ENCODE measurements at places on chromosomes 12 and 14. TPM values are rescaled to one million over a fixed set of nuclear protein-coding genes. Genes with fewer than 3 reads are reported as not detected.

- no peak for DNase-seq
Observed at GRCh38 chr12:18747895-18748294, 10.0 kb downstream of the CAPZA3 start.

DNA sequence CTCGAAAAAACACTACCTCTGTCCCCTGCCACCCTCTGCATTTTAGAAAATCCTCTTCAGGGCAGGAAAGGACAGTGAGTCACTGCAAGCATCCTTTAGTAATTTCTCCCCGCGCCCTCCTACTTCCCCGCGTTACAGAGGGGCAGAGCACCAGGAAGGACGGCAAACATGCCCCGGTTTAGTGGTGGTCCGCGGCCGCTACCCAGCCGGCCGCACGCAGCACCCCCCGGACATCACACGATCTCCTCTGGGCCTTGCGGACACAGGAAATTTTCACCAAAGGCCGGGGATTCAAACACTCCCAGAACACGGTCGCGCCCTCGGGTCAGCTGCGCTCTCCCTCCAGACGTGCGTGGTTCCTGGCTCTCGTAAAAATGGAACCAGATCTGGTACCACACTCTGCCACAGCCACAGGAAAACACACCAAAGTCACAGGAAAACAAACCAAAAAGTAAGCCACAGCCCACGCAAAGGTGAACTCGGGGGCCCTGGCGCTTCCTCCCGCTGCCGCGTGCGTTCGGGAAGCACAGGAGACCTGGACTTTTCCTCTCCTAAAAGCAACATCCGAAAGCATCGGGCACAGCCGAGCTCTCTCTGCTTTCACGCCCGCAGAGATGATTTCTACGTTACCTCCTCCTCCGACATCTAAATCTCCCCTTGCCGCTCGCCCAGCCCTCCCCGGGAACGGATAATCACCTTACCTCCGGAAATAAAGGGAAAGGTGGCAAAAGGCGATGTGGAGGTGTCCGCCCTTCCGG is 839 bp downstream of the SLC38A1 start:
- no peak for DNase-seq

- DNase-seq: no peak
Observed at GRCh38 chr12:128820723-128821432, 2.9 kb downstream of the SLC15A4 start.

GRCh38 chr12:101650346-101651117 is 46.9 kb upstream of the CHPT1 start:
- no peak for DNase-seq

GRCh38 chr12:94290353-94290752 is 142.0 kb downstream of the PLXNC1 start:
- no peak for DNase-seq

- DNase-seq: no peak
Observed at GRCh38 chr14:96876747-96877146, 79.6 kb downstream of the VRK1 start.

DNA sequence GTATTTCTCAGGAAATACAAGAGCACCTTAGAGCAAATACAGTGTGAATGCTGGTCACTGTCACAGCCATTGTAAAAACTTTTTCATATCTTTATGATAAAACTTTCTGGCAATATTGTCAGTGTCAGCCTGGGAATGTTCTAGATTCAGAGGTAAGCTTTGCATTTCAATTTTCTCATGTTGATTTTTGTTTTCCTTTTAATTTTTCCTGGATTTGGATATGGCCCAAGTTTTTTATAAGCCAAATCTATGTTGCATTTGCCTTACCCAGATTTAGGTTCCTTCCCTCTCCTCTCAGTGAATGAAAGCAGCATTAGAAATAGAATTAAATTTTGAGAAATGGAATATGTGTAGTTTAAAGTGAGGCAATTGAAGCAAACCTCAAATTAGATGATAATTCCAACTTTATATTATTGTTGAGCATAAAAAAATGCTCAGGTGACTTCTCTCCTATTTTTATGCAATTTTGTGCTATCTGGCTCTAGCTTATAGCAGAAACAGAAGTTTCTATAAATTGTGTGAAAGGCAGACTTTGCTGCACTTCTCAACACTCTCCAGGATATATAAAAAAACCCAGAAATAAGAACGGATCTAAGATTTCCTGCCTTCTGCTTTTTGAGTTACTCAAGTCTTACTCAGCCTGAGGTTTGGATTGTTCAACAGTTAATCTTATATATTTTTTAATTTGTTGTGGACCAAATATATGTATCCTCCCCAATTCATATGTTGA is 368.2 kb upstream of the PRICKLE1 start:
- DNase-seq: no peak

- DNase-seq: no peak
Observed at GRCh38 chr14:63773504-63773903, 45.6 kb upstream of the SGPP1 start.

DNA sequence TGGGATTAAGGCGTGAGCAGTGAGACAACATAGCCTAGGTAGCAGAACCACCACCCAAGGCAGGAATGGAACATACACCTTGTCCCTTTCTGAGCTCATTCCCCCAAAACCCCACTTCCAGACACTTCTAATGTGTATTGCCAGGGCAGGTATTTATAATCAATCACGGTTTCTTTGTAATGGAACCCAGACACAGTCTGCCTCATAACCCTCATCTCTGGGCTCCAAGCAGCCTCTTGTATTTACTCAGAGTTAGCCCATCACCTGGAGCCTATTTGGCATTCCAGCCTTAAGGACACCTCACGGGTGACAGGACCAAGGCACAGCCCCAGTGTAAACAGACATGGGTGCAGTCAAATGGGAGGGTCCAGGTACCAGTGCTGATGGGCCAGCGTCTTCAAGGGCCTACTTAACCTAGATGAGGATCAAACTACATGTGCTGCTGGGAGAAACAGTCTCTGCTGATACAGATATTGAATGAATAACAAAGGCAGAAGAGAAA is 2.5 kb upstream of the HIGD1C start:
- DNase-seq: no peak

GRCh38 chr12:4119157-4119761 is 154.3 kb upstream of the CCND2 start:
- DNase-seq: no peak

GRCh38 chr12:50517421-50518048 is 12.8 kb downstream of the DIP2B start:
- no peak for DNase-seq

DNA sequence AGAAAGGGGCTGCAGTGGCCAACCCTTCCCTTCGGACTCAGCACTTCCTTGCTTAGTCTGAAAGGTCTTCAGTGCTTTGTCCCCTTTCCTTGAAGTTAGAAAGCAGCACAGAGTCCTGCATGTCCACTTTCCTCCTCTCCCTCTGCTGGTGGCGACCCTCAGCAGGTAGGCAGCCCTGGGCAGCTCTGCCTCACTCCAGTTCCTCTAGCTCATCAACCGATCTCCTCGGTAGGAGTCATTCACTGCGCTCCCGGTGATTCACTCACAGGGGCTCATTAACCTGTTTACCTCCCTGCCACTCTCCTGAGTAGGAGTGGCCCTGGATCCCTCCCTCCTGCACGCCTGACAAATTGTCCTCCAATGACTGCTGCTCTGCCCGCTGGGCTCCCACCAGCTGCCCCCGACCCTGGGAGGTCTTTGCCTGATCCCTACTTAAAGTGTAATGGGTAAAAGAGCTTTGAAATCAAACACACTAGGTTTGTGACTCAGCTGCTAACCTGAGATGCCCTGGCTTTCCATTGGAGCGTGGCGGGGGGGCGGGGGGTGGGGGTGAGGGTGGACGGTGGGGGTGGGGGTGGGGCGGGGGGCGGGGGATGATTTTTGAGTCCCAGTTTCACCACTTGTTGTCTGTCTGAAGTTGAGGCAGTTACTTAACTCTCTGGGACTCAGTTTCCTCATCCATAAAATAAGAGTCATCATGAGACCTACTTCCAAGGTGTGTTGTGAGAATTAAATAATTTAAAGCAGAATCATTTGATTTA is 4.2 kb downstream of the SCNN1A start:
- no peak for DNase-seq

DNA sequence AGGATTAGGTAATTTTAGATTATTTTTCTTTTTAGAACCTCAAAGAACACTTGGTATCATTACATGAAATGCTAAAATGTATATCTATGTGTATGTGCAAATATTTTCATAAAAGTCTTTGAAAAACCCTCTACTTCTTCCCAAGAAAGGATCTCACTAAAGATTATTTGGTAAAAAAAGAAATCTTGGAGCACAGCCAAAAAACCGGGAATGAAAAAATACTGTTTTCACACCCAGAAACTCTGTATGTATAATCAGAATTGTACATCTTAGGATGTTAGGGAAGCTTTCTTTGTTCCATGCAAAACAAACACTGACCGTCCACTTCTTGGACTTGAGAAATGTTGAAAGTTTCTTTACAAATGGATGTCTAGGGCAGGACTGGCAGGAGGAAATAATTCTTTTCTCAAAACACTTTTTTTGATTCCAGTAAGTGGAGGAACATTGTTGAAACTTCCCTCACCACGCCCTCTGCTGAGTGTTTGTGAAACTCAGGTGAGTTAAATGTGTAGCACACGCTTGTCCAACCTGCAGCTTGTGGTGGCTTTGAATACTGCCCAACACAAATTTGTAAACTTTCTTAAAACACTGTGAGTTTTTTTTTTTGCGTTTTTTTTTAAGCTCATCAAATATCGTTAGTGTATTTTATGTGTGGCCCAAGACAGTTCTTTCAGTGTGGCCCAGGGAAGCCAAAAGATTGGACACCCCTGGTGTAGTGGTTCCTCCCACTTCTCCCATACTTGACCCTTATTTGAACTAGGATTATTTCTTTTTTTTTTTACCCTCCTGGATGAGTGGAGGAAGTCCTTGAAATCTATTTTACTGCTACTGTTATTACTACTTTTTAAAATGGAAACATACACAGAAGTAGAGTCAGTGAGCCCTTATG is 26.6 kb downstream of the FBXO34 start:
- DNase-seq: no peak

SCFD1 gene
- 80.6 TPM for total RNA-seq

RD3L gene
- not detected for total RNA-seq

KLHDC1 gene
- 10.5 TPM for total RNA-seq

AMHR2 gene
- total RNA-seq: not detected

CLEC4D gene
- total RNA-seq: not detected

CIDEB gene
- total RNA-seq: 20.8 TPM

COX8C gene
- not detected for total RNA-seq

SRRM4 gene
- total RNA-seq: not detected

NOS1 gene
- not detected for total RNA-seq

CCDC196 gene
- not detected for total RNA-seq
